ENCODE measurements at places on chromosomes 13 and 19.

DNA sequence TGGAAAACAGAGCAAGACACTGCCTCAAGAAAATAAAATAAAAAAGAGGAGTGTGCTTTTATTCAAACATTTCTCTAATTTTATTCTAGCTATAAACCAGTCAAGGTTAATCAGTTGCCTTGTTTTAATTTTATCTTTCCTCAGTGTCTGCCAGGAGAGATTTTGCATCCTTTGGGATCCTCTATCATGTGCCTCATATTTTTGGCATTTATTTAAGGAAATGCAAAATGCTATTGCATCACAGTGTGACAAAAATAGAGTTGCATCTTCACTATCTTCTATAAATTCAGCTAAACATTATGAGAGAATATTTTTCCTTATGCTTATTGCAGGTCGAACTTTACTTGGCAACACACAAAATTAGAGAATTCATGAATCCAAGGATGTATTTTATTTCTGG is 639.0 kb upstream of the KLF12 start:
- DNase-seq, result no peak

GRCh38 chr13:112893570-112894422 is 75.2 kb upstream of the MCF2L start:
- DNase-seq, result no peak

DNA sequence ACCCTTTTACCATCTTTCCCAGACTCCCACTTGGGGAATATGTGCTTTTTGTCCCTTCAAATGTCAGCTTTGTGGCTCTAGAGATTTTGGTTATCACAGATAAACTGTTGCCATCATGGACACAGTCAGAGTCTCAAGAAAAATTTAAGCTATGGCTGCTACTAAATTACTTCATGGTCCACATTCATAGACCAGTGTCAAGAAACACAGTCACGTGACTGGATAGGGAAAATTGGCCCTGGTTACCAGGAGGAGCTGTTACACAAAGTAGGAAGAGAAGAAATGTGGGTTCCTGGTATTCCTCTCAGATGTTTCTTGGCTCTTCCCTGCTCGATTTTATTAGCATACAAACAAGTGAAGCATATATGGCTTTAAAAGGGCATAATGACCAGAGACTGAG is 348.9 kb downstream of the NDFIP2 start:
- no peak for DNase-seq

DNA sequence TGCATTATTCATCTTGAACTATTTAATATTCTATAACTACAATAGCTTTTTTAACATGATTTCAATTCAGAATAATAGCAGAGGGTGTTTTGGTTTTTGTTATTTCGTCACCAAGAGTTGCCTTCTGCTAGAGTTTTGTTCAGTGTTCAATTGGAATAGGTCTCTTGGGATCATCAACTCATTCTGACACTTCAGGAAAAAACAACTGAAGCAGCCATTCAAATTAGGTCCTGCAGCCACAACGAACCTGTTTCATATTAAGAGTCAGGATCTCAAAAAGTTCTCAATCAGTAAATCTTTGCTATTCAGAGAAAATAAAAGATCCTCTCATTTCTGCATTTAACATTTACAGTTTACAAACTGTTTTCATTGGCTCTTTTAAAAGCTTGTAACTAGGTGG is 2.4 kb upstream of the CHAMP1 start:
- no peak for DNase-seq

GRCh38 chr13:67735651-67736050 is 505.5 kb upstream of the PCDH9 start:
- DNase-seq, result no peak

Data from activated naive CD4-positive, alpha-beta T cell (primary cell).